ENCODE measurements at places on chromosomes 3 and 15.

DNA sequence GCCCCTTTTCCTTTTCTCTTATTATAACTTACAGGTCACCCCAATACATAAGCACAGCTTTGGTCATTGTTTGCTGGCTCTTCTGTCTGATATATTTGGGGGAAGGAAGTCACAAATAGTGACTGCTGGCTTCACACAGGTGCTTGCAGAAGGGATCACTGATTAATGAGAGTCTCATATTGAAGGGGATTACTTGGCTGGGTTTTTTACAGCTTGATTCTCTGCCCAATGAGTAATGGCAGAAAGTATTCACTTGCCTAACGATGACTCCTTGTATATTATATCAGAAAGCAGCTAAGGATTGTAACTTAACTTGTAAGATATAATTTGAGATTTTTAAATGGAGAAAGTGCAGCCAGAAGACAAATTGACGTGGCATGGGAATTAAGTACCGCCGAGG is 119.3 kb upstream of the PFN2 start:
- DNase-seq = no peak

DNA sequence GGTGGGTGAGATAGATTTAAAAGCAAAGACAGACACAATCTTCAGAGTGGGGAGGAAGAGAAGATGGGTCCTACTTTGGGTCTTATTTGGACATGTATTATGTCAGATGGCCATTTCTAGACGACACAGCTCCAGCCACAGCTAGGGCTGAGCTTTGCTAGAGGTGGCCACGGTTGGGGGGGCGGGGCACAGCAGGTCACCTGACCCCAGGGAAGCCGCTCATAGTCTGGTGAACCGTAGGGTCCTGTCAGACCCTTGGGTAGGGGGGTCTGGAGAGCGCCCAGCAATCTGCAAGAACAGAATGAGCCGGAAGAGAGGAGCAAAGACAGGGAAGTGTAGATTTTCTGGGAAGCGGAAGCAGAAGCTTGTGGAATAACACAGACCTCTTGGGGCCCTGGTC is 6.6 kb downstream of the EPB42 start:
- DNase-seq = no peak

DNA sequence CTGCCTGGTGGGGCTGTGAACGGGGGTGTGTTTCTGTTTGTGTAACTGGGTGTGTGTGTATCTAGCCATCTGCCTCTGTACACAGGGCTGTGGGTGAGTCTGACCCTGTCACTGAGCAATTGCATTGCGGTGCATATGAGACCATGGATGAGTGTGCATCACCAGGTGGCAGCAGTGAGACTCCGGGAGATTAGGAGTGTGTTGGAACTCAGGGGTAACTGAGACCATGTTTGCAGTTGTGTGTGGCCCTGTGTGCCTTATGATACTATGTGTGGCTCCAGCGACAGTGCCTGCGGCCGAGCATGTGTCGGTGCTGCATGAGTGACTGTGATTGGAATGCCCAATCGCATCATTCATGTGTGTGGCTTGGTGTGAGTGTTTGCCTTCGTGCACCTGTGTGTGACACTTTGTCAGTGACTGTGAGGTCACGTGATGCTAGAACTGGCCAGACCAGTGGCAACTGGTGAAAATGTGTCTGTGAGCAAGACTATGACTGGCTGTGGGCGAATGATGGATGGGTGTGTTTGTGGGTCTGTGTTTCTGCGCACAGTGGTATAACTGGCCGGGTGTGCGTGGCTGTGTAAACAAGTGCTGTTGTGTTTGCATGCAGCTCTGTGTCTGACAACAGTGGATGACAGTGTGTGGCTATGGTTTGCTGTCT is 14.0 kb downstream of the VILL start:
- DNase-seq = peak; percentile 70

DNA sequence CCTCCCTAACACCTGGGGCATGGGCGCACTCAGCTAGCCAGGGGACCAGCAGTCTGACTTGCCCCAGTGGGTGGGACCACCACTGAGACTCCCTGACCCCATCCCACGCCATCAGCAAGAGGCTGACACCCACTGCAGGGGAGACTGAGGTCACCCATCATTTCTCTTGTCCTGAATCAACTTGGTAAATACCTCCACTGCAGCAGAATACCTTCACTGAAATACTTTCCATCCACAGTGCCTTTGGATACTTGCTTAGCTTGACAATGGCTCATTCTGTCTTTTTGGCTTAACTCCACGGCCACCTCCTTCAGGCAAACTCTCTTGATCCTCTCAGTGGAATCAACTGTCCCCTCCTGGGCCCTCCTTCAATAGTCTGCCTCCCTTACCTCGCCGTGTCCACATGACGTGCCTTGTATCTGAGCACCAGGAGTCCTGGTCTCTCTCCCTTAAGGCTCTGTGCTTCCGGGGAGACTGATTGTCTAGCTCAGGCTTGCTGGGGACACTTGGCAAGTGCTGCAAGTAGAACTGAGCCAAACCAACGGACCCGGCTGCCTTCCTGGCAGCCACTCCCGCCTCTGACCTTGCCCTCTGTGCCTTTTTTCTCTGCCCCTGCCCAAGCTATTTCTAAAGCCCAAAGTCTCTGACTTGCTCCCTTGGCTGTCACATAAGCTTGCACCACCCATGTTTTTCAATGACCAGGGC is 119.1 kb downstream of the ADCY5 start:
- no peak for DNase-seq

- DNase-seq = no peak
Observed at GRCh38 chr3:138378331-138378730, 30.0 kb downstream of the MRAS start.

- DNase-seq = no peak
Observed at GRCh38 chr3:23809840-23810342, 4.1 kb downstream of the UBE2E1 start.

- no peak for DNase-seq
Observed at GRCh38 chr3:139893267-139893962, 41.6 kb upstream of the CLSTN2 start.

DNA sequence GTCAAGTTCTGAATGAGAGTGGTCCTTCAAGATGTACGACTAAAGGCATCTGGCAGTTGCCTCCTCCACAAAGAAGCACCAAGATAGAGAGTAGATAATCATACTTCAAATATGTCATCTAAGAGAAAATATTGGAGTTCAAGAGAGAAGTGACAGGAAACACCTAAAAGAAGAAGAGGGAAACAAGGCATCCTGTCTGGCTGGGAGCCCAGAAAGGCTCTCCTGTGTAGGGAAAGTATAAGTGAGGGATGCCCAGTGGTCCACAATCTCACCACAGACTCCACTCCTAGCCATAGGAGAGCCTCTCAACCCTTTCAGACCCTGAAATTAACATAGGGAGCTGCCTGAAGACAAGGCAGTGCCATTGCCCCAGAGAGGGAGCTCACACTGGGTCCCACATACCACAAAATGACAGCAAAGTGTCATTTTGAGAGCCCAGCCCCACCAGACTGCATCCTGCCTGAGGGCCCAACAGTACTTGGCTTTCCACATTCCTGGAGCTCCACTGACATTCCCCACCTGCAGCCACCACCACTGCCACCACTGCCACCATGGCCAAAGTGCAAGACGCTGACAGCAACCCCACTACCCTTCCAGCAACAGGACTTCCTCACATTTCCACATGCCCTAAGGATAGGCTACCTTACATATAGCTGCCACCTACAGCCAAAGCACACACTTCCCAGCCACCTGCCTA is 210.6 kb downstream of the ATP8B4 start:
- DNase-seq = no peak

GRCh38 chr15:70833861-70834765 is 19.8 kb downstream of the LARP6 start:
- DNase-seq = no peak

DNA sequence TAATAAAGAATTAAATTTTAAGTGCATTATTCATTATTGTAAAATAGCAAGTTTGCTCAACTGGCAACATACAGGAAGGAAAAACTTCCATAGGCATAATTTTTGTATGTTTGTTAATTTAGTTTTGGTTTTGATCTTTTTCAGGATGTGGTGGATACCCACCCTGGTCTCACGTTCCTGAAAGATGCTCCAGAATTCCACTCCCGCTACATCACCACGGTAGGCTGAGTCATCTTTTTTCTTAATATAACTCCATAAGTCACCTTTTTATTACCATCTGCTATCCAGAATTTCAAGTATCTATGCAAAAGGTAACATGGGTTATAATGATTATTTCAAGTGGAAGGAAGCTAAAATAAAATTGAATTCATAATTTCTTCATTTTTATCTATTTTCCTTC is 104.8 kb downstream of the PPP2R3A start:
- no peak for DNase-seq

GRCh38 chr3:18791182-18791581 is 357.1 kb upstream of the KCNH8 start:
- DNase-seq = no peak

- no peak for DNase-seq
Observed at GRCh38 chr3:71238355-71238757, 345.2 kb downstream of the FOXP1 start.

DNA sequence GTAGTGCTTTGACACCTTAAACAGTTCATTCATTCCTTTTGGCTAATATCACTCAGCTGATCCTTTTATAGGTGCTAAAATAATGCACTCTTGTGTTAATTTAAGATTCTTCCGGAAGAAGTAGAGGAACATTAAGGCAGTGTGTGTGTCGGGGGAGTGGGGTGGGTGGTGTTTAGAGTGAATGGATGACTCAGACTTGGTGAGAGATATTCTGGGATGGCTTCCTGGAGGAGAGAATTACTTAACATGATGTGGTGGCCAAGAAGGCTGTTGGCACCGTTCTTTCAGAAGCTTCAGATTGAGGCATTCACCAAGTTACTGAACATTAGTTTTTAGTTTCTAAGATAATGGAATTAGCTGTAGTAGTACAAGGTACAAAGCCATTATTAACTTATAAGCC is 125.6 kb upstream of the ROPN1 start:
- DNase-seq = no peak

- no peak for DNase-seq
Observed at GRCh38 chr3:37982331-37982730, 8.3 kb upstream of the VILL start.

GRCh38 chr3:142863930-142864920 is 24.7 kb downstream of the PCOLCE2 start:
- DNase-seq = no peak

DNA sequence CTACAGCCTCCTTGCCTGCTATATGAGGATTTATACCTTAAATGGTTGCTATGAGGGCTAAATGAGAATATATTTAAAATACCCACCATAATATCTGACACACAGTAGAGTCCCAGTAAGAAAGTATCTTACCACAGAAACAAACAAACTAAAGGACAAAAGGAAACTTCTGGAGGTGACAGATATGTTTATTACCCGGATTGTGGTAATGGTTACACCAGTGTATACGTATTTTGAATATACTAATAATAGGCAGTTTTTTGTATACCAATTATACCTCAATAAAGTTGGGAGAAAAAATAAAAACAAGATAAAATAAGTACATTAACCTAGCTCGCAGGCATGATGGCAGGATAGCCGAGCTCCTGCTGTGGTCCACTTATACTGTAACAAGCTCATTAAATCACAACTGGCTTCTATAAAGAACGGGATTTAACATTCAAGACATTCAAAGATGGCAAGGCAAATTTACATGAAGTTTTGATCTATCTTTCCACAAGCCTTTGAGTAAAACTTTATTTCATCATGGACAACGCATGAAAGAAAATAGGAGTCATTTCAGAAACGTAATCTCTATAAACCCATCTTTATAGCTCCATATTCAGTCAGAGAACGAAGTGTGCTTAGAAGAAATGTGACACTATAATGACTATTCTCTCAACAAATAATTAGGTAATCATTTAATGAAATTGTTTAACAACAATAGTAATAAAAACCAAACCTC is 1.5 kb downstream of the RPN1 start:
- no peak for DNase-seq

DNA sequence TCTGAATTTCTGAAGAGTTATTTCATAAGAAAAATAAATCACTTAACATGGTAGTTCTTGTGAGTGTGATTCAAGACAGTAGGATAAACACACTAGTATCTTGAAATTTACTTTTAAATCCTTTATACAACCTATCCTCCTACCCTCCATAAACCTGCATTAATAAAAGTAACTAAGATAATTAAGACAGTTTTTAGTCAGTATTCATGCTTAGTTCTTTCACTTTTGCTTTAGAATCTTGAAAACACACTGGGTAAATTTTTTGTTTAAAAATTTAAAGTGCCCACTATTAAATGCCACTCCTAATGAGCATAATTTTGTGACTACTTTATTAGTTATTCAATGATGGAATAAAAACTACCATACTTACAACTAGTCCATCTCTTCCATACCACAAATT is 28.8 kb downstream of the GOLIM4 start:
- DNase-seq = no peak

DNA sequence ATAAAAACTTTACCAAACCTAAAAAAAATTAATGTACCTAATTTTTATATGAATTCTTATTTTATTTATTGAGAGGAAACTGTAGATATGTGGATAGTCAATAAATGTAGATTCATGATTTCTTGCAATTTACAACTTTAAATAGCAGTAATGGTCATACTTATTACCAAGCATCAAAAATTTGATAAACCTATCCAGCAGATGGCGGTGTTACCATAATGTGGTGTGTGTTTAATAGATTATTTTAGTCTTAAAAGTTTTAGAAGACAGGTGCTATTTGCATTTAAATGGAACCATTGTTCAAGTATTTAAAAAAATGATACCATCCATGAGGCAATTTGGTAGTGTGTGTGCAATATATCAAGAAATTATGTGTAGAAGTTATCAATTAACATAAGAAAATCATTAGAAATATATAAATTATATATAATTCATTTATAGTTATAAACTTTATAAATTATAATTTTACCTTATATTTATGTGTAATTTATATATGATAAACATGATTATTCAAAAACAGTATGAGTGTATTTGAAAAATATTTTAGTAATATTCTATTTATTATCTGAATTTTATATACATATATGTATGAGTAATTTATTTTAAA is 176.0 kb upstream of the BCHE start:
- peak; percentile 41 for DNase-seq

- DNase-seq = peak; percentile 68
Observed at GRCh38 chr3:51371943-51372557, 13.0 kb upstream of the MANF start.

DNA sequence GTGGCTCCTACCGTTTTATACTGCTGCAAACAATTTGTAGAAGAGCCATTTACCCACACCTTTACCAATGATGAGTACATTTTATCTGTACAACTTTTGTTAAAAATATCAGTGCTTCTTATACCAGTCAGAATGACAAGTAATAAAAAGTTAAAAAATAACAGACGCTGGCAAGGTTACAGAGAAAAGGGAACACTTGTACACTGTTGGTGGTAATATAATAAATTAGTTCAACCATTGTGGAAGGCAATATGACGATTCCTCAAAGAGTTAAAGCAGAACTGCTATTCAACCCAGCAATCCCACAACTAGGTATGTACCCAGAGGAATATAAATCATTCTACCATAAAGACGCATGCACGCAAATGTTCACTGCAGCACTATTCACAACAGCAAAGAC is 51.9 kb downstream of the ARRDC4 start:
- no peak for DNase-seq

- DNase-seq = no peak
Observed at GRCh38 chr15:48794697-48795134, 16.2 kb downstream of the CEP152 start.

- DNase-seq = no peak
Observed at GRCh38 chr3:37973246-37974054, 17.1 kb upstream of the VILL start.

All from endothelial cell (in vitro differentiated cells).